Stimulated activated CD4-positive, alpha-beta T cell treated with anti-CD3 and anti-CD28 coated beads, TNF-alpha, amount 100 ng/mL, for 48 hours (primary cell): ENCODE measurements at places on chromosomes 5 and 9.

DNA sequence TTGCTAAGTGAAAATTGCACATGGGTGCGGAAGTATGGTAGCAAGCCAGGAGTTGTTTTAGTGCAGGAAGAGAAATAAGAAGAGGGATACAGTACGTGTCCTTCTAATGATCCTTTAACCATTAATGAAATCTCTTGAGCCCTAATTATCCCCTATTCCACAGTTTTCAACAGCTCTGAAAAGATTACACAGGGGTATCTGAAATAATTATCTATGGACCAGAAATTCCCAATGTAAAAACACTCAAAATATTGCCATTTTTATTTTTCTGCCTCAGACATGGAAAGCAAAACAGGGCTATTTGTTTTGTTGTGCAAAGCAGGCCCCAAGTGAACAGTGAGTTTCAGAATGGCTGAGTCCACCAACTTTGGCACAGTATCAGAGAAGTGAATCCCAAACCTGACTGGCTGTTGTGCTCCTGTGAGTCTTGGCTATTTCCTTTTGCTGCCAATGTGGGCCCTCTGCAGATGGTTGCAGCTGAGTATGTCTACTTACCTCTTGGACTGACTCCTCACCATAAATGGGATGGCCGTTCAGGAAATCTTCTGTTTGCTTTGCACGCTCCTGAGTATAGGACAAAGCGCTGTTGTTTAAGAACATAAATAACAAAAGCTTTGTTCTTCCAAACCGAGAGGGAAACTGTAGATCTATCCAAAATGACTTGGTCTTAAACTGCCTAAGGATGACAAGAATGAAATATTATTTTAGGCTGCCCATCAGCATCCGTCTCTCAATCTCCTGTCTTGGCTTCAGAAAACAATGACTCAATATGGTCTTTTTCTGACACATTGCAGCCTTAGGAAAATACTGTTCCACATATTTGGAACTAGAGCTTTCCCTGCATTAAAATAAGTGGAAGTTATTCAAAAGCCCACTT, 204.1 kb downstream of the DEPDC1B start:
- DNase-seq, result no peak

GRCh38 chr5:143920772-143921171, 108.8 kb downstream of the HMHB1 start:
- no peak for DNase-seq

- DNase-seq, result no peak
Measured at GRCh38 chr9:109641372-109641659, 138.7 kb upstream of the PALM2AKAP2 start.

DNA sequence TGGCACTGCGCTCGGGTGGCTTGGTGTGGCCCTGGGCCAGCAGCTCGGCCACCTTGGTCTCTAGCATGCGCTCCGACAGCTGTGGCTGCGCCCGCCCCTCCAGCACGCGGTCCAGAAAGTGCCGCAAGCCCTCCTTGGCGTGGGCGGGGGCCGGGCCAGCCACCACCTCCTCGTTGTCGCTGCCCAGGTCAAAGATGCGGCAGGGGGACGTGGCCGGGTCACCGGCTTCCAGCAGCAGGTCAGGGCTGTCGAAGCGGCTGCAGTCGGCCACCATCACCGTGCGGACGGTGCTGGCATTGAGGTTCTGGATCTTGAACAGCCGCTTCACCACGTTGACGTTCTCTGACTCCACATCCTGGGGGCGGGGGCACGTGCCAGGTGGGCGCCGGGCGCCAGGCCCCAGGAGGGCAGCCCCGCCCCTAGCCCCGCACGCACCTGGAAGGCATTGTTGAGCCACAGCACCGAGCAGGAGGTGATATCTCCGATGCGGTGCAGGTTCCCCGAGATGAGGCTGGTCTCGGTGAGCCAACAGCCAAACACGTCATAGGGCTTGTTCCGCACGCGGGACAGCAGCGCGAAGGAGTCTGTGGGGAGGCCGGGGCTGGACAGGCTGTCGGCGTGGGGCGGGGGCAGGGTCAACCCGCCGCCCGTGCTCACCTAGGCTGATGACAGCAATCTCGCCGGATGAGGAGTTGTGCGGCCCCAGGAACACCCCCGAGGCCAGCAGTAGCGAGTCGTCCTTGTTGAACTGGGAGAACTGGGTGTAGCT, 2.2 kb downstream of the FBXW5 start:
- DNase-seq, result no peak

- DNase-seq, result no peak
Measured at GRCh38 chr5:75824323-75824722, 107.1 kb upstream of the POC5 start.

DNA sequence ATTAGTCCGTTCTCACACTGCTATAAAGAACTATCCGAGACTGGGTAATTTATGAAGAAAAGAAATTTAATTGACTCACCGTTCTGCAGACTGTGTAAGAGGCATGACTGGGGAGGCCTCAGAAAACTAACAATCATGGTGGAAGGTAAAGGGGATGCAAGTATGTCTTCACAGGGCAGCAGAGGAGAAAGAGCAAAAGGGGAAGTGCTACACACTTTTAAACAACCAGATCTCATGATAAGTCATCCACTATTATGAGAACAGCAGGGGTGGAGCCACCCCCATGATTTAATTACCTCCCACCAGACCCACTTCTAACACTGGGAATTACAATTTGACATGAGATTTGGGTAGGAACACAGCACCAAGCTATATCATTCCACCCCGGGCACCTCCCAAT, 26.6 kb downstream of the FST start:
- DNase-seq, result no peak

DNA sequence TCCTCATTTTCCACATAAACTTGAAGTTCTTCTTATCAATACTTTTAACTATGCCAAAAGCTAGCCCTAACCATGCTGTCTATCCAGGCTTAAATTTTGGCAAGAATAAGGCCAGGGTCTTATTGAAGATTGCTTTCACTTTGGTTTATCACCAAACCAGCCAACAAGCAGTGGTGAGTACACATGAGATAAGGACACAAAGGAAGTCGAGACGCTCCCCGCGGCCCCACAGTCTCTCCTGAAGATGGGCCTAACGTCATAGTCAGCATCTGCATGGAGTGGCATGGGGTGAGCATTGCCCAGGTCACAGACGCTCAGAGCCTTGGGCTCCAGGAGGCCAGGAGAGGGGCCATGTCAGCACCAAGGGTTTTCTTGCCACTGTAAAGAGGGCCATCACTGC, 80.3 kb downstream of the ATPSCKMT start:
- DNase-seq, result no peak
